ENCODE measurements at places on chromosomes 1 and 21.

DNA sequence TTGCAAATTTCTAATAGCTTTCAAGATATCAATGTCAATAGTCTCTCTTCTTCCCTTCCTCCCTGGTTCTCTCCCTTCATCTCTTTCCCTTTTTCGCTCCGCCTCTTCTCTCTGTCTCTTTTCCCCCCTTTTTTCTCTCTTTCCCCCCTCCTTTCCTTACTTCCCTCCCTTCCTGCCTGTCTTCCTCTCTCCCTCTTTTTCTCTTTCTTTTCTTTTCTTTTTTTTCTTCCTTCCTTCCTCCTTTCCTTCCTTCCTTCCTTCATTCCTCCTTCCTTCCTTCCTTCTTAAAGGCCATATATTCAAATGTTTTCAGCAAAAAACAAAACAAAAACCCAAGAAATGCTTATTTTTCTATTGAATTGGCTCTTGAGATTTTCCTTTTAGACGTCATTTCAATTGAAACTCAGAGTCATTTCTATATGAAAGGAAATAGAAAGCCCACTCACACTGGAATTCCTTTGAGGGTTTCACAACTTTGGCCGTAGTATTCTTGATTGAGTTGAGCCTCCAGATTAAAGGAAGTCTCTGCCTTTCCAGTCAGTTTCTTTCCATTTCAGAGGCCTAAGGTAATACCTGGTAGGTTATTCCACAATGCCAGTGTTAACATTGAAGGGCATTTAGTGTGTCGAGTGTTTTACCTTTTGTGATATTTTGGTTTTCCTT is 551.5 kb downstream of the LMO4 start:
- no peak for DNase-seq

DNA sequence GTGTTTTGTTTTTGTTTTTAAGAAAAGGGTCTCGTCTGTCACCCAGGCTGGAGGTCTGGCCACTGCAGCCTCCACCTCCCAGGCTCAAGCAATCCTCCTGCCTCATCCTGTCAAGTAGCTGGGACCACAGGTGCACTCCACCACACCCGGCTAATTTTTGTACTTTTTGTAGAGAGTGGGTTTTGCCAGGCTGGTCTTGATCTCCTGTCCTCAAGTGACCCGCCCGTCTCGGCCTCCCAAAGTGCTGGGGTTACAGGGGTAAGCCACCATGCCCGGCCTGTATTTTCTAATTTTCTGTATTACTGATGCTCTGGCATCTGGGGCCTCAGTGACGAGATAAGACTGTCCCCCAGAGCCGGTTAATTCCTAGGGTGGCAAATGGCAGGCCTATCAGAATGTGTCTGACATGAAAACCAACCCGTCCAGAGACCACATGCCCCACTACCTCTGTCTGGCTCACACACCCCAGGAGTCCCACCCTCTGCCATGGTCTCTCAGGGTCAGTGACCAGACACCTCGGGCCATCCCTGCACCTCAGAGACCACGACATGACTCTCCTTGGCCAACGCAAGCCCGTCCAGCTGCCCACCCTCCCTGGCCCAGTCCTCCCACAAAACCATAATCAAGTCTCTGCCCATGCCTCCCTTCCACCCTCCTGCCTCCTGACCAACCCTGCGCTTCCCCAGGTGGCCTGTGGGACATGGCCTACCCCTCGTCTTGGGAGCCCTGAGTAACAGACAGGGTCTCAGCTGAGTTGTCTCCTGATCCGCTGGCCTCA is 12.5 kb downstream of the NPHP4 start:
- DNase-seq = no peak

GRCh38 chr1:235583511-235584001 is 66.0 kb downstream of the GNG4 start:
- peak; percentile 21 for DNase-seq

GRCh38 chr21:39927304-39927886 is 60.2 kb downstream of the PCP4 start:
- DNase-seq = no peak

- no peak for DNase-seq
These were observed 248.7 kb upstream of the DAB1 start for GRCh38 chr1:57672346-57673140.

- DNase-seq = no peak
These were observed 273.1 kb upstream of the PROX1 start for GRCh38 chr1:213714645-213715044.

GRCh38 chr1:9441451-9442133 is 97.7 kb upstream of the SLC25A33 start:
- no peak for DNase-seq

- no peak for DNase-seq
These were observed 3.3 kb downstream of the DPH5 start for GRCh38 chr1:101022294-101022693.

- no peak for DNase-seq
These were observed 465.2 kb downstream of the NCAM2 start for GRCh38 chr21:21463456-21463855.

- DNase-seq = no peak
These were observed 2.0 kb downstream of the CAPN9 start for GRCh38 chr1:230749150-230749549.

GRCh38 chr1:79497193-79497773 is 490.8 kb upstream of the ADGRL4 start:
- no peak for DNase-seq

DNA sequence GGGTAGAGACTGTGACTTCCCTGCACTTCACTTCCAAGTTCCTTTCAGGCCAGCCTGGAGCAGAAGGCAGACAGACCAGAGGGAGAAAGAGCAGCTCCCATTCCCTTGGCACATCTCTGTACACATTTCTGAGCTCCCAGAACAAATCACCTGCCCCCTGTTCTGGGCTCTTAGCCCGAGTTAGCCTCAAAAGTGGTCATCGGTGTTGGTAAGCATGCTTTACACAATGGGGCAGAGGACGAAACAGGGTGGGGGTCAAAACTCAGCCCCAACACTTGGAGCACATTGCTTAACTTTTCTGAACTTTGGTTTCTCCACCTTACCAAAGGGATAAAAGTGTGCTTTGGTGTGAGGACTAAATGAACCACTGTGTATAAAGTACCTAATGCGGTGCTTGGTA is 98.7 kb downstream of the DAB1 start:
- no peak for DNase-seq

GRCh38 chr1:39689635-39690034 is 1.6 kb downstream of the HPCAL4 start:
- no peak for DNase-seq

GRCh38 chr1:3547055-3548005 is 64.0 kb downstream of the MEGF6 start:
- no peak for DNase-seq

GRCh38 chr21:42302076-42302650 is 13.0 kb downstream of the TFF3 start:
- no peak for DNase-seq

- DNase-seq = no peak
These were observed 133.0 kb downstream of the URB2 start for GRCh38 chr1:229759037-229759435.

- DNase-seq = no peak
These were observed 13.4 kb upstream of the B3GALT5 start for GRCh38 chr21:39599191-39599970.

DNA sequence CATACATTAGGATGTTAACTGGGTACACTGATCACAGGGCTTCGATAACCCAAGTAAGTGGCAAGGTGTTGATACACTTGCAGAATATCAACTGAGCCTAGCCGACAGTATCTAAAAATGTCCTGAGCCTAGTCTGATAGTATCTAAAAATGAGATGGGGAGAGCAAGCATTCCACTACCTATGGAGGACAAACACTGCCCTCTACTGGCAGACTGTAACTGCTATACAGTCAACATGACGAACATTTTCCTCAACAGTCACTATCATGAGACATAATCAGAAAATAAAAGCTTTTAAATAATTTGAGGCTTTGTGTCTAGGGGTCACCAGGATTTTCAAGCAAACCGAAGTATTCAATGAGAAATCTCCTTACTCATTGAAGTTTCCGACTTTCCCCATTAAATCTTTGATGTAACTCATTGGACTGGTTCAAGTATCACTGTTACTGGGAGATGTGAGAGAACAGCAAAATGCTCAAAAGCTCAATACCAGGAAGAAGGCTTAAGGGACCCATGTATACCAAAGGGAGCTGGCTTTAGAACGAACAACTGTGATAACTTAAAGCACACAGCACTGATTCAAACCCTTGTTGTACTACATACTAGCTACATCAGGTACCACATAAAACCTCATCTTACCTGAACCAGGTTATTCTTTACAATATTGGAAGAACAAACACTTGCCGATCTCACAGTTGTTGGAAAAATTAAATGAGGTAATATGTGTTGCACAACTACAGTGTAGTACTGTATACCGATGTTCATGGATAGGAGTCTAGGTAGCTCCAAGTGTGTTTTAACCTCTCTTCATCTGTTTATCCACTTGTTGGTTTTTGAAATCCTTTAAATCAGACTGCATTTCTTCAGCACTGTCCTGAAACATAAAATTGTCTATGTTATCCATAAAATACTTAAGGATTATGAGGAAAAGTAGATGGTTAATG is 31.1 kb upstream of the SLC45A3 start:
- peak; percentile 7 for DNase-seq

DNA sequence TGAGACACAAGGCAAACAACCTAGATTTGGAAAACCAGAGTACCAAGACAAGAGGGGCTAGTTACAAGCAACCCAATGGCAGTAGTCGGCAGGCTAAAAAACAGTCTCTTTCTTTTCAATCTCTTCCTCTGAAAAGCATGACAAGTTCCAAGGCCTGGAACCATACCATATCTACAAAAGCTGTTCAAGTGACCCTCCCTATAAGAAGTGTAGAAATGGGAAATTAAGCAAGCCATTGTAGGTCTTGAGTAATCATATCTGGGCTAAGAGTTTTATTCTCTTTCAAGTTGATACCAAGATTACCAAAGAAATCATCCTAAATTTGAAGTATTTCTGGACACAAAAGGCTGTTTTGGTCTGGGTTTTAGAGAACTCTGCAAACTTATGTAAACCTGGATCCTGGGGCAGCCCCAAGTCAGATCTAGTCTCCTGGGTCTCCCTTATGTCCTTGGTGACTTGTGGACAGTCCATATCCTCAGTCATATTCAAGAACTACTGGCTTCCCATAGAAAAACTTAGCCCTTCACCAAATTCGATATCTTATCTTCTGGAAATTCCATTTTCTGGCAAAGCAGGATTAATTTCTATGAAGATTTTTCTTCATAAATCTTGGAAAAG is 24.7 kb downstream of the FMO3 start:
- DNase-seq = no peak

DNA sequence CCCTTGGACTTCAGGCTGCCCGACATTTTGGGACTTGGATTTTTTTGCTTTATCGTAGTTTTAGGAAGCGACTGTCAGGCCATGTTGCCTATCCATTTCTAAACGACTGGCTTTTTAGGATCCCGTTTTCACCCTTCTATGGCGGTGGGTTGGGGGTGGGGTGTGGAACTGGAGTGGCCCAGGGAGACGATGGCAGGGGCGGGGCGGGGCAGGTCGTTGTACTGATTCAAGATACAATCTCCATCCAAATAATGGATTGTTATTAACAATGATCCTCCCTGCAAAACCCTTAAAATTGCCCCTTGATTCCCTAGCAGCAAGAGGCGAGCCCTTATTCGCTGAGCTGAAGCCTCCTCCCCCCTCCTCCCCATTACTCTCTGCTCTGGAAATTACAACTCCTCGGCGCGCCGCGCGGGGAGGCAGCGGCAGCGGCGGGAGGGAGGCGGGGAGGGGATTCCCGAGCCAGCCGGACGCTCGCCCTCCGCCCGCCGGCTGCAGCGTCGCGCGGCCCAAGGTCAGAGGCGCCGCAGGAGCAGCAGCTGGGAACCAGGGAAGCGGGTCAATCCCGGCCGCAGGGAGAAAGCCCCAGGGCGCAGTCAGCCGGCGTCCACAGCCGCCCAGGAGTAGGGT is at the start of gene TRIM67:
TSS of gene TRIM67 (plus strand) at position 392 of the 630 bp plus-strand sequence. CDS start 912 bp downstream, outside the sequence.
- DNase-seq = no peak

DNA sequence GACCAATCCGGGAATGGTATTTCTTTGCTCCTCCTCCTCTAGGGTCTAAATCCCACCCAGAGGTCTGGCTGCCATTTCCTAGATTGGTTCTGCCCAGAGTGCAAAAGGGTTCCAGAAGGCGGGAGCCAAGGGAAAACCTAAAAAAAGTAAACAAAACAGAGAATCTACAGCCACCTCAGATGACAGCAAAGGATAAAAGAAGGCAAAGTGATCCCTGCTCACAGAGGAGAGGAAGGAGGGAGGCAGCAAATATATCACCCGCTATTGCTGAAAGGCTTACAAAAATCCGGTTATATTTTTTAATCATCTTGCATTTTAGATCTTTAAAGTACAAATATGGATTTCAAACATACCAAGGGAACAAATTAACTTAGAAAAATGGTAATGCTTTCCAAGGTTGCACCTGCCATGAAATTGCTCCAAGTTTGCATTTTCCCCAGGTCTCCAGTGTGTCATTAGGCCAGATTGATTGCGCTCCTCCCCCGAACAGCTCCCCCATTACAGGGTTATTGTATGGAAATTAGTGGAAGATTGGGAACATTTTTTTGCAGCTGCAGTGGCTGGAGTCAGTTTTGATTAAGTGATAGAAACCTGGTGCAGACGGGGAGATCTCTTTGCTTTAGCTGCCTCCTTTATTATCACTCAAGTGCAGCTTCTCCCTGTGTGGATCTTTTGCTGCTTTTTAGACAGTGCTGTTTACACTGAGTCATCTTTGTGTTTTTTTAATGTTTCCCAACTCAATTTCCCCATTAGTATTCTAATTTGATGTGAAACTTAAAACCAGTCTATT is 280.5 kb upstream of the CAMK1G start:
- no peak for DNase-seq

GRCh38 chr1:10759413-10760200 is 36.8 kb downstream of the CASZ1 start:
- DNase-seq = no peak

DNA sequence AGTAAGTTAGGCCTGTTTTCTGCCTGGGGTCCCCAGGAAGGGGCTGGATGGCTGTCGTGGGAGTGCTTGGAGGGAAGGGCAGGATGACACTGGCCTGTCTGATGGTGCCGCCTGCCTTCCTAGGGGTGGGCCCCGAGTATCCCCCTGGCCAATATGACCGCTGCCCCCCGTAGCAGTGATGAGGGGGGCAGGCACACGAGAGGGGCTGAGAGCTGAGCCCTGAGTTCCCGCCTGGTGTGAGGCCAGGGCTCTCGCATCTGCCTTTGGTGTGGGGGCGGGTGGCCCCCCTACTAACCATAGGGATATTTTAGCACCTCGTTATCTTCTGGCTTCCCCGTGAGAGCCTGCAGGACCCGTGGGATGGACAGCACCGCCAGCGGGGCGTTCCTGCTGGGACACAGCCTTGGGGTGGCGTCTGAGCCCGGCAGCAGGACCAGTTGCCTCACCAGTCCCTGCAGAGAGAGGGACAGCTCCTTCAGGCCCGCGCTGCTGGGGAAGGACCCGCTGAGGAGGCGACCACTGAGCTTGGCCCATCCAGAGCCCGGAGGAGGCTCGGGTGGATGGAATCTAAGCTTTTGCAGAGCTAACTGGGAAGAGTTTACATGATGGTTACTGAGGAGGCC is 10.4 kb downstream of the KRTAP10-1 start:
- DNase-seq = no peak

GRCh38 chr21:37579356-37579755 is 212.8 kb downstream of the DYRK1A start:
- DNase-seq = no peak

DNA sequence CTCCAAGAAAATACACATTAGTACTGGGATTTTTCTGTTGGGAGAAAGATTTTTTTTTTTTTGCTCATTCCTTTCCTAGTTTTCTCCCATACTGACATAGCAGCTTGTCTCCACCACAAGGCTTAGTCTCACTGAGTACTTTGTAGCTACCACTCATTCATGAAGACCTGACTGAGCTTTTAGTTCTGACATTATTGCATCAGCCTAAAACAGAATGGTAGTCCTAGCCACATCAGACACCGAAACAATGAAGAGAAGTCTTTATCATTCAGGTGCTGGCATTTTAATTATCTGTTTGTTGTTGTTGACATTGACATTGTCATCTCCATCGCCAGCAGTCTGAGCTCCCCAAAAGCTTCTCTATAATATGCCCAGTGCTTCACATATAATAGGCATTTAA is 21.1 kb upstream of the C1orf21 start:
- DNase-seq = no peak
